ENCODE measurements at places on chromosomes 3 and 15.

DNA sequence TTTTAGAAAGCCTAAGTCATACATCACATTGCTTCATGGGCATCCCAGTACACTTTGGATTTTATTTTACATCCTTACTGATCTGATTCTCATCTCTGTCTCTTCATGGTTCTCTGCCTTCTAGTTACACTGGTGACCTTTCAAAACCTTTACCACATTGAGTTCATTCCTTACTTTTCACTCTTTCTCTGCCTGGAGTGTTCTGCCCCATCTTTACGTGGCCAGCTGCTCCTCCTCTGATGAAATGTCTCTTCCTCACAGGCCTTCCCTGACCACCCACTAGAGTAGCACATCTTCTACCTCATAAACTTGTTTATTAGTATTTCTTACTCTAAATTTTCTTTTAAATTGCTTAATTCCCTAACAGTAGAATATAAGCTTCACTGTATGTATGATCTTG is 17.7 kb downstream of the CTNNB1 start:
- DNase-seq, result no peak

DNA sequence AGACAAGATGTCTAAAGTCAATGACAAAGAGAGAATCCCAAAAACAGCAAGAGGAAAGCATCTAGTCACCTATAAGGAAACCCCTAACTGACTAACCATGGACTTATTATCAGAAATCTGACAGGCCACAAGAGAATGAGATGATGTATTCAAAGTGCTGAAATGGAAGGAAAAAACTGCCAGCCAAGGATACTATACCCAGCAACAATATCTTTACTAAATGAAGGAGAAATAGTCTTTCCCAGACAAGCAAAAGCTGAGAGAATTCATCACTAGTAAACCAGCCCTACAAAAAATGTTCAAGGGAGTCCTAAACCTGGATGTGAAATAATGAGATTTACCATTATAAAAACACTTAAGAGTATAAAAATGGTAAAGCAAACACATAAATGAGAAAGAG is 128.0 kb downstream of the SATB1 start:
- no peak for DNase-seq

GRCh38 chr3:127220497-127220896 is 27.6 kb downstream of the PRR23E start:
- no peak for DNase-seq

GRCh38 chr15:31302778-31303725 is 23.6 kb upstream of the KLF13 start:
- DNase-seq, result no peak

- DNase-seq, result no peak
These were observed 27.3 kb downstream of the CYP11A1 start for GRCh38 chr15:74340150-74340549.

DNA sequence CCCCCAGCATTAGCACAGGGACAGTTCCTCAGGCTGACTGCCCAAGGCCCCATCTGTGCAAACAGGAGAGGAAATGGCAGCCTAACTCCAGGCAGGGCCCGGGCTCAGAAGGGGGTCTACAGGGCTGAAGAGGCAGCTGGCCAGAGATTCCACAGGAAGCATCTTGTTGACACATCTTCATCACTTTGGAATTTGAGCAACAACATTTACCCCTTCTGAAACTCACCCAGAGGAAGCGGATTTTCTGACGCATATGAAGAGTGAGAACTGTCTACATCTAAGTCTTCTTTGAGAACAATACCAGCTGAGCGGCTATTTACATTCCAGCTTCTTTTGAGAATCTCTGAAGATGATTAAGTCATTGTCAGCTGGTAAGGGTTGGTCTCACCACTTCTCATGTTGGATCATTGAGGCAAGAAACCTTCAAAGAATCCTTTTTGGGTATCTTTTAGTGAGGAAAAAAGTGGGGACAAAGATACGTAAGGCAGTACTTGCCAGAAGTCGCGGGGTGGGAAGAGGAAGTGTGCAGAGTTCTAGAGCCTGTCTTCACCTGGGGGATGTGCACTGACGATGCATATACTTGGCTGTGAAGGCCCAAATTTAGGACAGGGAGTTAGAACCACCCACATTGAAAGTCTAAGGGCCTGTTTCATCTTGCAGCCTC is 25.4 kb upstream of the SRP14 start:
- no peak for DNase-seq

- no peak for DNase-seq
These were observed 88.8 kb downstream of the MEGF11 start for GRCh38 chr15:66164788-66165187.

- no peak for DNase-seq
These were observed 10.4 kb downstream of the KPNA4 start for GRCh38 chr3:160554980-160555379.

DNA sequence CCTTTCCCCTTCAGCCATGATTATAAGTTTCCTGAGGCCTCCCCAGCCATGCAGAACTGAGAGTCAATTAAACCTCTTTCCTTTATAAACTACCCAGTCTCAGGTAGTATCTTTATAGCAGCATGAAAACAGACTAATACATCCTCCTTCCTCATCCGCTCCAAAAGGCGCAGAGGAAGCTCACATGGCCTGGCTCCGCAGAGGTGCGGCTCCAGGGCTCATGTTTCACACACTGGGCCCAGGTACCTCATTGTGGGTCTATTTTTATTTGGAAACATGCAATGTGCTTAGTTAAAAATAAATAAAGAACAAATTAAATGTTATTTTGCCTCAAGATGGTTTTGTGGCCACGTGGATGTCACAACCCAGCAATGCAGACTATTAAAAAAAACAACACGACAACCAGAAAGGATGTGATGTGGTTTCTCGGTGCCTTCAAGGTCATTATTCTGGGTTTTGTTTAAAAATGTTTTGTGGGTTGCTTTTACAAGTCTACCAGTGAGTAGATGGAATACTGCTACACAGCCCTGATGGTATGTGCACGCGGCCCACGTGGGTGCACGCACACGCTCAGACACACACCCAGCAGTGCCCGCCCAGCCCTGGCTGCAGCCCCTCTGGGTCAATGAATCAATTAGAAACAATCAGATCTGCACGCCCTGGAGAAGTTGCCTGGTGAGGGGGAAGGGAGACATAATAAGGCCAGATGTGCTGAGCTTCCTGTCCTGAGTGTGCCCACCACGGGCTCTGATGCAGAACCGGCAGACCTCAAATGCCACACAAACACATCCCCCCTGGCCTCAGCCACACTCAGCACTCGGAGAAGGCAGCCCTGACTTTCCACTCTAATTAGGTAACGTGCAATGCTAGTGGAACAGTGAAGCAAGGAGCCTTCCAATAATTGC is 140.1 kb downstream of the ADAMTS17 start:
- DNase-seq, result no peak
